ENCODE measurements at places on chromosomes 4 and X.

DNA sequence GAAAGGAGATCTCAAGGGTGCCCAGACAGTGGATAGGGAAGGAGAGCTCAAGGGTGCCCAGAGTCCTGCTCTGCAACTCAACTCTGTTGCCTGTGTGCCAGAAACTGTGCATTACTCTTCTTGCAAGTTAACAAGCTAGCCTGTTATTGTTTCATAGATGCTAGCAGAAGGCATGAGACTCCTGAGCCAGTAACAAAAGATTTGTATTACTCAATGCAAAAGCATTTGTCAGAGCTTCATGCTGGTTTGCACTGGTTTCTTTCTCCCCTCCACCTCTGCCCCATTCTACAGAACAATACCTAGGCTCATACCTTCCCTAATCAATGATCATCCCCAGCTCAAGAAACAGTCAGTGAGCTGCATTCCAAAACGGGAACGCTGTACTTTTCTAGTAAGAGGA lies 124.5 kb upstream of the NEIL3 start:
- DNase-seq: no peak

- no peak for DNase-seq
Observed at GRCh38 chrX:136146614-136147314, 569 bp upstream of the FHL1 start.

GRCh38 chrX:1751781-1752180 lies 136.9 kb downstream of the ASMT start:
- DNase-seq: no peak

GRCh38 chr4:61520681-61521160 lies 320.6 kb downstream of the ADGRL3 start:
- no peak for DNase-seq

- DNase-seq: peak; percentile 45
Observed at GRCh38 chr4:23717528-23718248, 172.2 kb downstream of the PPARGC1A start.

- peak; percentile 21 for DNase-seq
Observed at GRCh38 chrX:19628011-19628575, 112.8 kb upstream of the MAP3K15 start.

- no peak for DNase-seq
Observed at GRCh38 chr4:40575846-40576245, 53.8 kb downstream of the RBM47 start.

- DNase-seq: no peak
Observed at GRCh38 chrX:10099411-10099810, 57.4 kb upstream of the CLCN4 start.

GRCh38 chr4:116332508-116332907 lies 752.9 kb downstream of the TRAM1L1 start:
- no peak for DNase-seq
